D721Med (cell line): ENCODE measurements at places on chromosomes 2 and 18.

DNA sequence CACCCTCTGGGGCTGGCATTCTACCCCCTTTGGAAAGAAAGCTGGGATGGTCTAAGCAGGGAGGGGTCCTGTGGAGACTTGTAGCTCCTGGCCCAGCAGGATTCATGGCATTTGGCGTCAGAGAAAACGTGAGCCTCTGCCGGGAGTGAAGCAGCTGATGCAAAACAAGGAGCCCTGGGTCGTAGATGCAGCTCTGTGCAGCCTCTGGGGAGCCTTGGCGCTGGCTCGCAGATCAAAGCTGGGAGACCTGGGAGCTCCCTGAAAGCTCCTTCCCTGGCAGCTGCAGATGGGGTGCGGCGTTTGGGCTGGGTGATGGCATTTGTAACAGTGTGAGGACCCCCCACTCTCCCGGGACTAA lies 148.3 kb downstream of the KLHL29 start:
- DNase-seq: no peak

- DNase-seq: no peak
Measured at GRCh38 chr2:121735518-121736074, 1.1 kb downstream of the NIFK start.

DNA sequence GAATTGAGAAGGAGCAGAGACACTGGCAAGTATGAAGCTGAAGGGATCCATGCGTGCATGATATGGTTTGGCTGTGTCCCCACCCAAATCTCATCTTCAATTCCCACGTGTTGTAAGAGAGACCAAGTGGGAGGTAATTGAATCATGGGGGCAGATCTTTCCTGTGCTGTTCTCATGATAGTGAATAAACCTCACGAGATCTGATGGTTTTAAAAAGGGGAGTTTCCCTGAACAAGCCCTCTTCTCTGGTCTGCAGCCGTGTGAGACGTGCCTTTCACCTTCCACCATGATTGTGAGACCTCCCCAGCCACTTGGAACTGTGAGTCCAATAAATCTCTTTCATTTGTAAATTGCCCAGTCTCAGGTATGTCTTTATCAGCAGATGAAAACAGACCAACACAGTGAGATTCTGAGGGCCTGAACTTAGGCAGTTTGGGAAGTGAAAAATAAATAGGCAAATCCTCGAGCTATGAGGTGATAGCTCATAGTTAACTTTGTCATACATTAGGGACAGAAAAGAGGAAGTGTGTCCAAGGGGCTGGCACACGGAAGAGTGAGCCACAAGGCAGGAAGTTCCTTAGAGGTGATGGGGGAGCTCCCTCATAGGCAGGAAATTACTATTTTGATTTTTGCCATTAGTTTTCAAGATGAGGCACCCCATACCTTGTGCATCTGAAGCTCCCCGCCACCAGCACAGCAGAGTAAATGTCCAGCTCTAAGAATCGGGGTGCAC lies 658.8 kb upstream of the ID2 start:
- no peak for DNase-seq

GRCh38 chr2:201680743-201681142 lies 17.7 kb downstream of the MPP4 start:
- no peak for DNase-seq

GRCh38 chr2:204133476-204133875 lies 196.9 kb downstream of the ICOS start:
- DNase-seq: no peak

- DNase-seq: no peak
Measured at GRCh38 chr2:25740810-25741381, 67.5 kb upstream of the DTNB start.

DNA sequence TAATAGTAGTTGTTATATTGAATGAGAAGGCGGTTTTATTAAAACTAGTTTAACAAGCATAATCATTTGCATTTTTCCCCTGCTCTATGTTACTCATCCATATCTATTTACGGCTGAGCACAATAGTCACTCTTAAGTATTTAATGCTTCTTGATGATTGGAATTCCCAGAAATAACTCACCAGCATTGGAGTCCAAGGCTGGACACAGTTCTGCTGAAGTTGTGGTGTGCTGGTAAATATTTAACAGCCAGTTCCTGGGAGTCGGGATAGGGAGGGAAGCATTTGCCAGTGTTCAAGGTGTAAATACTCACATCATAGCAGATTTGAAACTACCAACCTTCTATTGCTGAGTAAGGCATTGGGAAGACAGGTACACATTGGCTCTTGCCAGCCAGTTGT lies 315.1 kb downstream of the MTX2 start:
- no peak for DNase-seq

DNA sequence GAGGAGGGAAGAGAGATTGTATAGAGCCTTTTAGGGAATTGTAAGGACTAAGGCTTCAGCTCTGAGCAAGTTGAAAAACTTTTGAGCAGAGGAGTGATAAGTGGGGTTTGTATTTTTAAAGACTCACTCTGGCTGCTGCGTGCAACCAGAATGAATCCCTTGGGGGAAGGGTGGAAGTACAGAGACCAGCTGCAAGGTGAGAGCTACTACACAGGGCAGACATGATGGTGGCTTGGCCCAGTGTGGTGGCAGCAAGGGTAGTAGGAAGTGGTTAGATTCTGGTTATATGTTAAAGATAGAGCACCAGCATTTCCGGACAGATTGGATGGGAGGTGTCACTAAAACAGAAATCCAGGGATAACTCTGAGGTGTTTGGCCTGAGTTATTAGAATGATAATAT lies 10.1 kb upstream of the SESTD1 start:
- DNase-seq: no peak

GRCh38 chr2:42935692-42936671 lies 143.6 kb upstream of the HAAO start:
- no peak for DNase-seq

DNA sequence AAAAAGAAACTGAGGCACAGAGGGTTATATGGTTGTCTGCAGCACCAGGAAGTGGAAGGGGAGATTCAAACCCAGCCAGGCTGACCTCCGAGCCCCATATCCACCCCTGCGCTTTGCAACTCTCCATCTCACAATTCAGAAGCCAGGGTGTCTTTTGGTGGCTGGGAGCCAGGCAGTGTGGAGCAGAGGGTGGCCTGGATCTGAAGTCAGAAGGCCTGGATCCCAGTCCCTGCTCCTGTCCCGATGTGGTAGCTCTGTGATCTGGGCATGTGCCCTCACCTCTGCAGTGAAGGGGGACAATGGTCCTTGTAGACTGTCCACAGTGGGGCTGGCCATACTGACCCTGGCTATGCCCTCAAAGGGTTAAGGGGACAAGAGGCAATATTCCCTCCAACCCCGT lies 57.0 kb downstream of the CIB4 start:
- DNase-seq: no peak

- no peak for DNase-seq
Measured at GRCh38 chr2:22124003-22124402, 1000.2 kb downstream of the TDRD15 start.

DNA sequence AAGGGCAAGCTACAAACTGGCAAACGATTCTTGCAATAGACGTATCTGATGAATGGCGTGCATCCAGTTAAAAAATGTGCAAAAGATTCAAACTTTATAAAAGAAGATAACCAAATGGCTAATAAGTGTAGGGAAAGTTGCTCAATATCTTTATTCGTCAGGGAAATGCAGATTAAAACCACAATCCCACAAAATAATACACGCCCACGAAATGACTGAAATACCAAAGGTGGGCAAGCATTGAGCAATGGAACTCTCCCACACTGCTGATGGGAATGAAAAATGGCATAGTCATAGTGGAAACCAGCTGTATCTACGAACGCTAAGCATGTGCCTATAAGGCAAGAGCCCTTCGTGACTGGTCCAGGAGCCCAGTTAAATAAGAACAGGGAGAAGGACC lies 168.6 kb upstream of the SIX2 start:
- DNase-seq: no peak

DNA sequence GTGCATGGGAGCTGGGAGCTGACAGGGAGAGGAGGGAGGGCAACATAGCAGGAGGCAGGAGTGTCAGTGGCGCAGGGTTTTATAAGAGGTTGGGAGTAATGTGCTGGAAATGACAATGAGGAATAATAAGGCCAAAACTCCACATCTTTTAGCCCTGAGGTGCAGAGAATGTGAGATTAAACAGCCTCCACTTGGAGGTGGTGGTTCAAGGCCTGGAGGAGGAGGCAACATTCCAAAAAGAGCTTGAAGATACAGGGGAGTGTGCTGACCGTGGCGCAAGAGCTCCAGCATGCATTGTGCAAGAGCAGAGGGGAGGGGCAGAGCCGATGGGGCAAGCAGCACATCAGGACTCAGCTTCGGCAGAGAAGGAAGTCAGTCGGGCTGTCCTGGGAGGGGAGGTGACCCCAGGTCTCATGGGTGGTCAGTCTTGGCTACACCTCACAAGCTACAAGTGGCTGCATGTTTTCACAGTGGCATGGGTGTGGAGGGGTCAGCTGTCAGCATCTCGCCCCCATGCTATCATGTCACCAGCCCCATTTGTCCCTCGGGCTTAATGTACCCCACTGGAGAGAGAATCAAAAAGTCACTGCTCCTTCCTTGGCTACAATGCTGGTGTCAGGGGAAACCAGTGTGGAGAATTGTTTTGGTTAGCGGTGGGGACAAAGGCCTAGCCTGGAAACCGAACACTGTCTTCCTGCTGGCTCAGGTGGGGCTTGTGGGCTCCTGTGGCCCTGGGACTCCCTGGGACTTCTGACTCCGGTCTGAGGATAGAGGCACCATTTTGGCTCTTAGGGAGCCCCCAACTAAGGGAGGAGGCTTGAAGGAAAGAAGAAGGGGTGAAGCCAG lies 208.0 kb downstream of the ZFP36L2 start:
- no peak for DNase-seq

- DNase-seq: no peak
Measured at GRCh38 chr18:46772357-46772756, 15.5 kb upstream of the ST8SIA5 start.

GRCh38 chr2:127187831-127188230 lies 32.3 kb downstream of the CYP27C1 start:
- DNase-seq: no peak

DNA sequence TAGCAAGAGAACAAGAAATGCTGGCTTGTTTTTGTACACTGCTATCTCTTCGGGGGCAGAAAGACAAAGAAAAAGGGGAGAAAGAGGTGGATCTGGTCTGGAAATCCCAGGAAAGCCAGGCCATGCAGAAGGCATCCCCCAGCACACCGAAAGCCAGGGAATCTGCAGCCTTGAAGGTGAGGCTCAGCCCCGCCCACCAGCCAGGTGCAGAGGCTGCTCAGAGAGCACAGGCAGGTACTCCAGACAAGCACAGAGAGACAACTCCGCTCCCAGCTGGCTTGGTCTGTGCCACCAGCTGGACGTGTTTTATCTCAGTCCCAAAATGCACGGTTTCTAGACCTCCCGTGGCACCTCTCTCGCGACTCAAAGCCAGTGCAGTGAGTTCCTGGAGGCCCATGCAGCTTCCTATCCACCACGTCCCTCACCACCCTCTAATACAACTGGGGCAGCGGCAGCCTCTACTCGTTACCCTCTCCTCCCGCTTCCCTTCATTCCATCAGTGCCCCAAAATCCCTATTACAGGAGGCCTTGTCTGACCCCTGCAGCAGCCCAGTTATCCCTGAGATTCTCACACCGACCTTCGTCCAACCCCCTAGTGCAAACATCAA lies 62.8 kb downstream of the HDAC4 start:
- no peak for DNase-seq

DNA sequence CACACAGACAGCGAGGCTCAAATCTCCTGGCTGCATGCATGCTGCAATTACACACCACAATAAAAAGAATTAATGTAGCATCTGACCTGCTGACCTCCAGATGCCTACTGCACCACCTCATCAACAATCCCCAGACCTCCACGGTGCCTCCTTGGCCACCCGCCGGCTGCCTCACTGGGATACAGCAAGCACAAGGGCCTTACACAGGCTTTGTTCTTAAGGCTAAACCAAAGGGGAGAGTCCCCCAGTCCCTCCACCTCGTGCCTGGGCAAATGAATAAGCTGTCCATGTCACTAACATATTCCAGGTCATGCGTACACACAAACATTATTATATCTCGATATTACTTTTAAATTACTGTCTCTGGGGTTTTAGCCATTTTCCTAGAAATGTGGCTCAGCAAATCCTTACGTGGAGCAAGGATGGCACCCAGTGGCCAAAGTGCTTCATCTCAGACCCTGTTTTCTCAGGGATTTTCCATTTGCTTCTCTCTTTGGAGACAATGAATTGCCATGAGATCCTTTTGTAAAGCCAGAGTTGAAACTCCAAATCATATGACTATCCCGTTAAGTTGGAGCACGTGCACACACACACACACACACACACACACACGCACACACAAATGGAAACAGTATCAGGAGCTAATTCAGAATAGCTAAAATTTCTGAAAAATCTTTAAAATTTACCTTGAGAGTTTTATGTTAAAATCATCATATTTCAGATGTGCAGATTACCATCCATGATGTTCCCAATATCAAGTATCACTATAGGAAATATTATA lies 313.8 kb downstream of the PDE11A start:
- no peak for DNase-seq

DNA sequence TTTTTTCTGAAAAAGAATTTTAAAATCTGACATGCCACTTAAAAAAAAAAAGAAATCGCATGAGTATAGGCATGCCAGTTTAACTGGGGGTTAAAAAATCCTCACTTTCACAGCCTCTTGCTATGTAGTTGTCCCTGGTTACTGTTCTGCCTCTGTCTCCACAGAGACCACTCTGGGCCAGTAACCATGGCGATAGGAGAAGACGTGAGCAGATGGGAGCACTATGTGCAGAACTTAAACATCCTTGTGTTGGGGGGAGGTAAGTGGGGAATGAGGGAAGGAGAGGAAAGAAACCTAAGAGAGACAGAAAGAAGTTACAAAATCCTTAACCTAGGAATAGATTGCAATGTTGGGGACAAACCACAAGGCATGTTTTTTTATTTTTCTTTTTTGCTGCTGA lies 75.9 kb upstream of the CYRIA start:
- no peak for DNase-seq

GRCh38 chr18:62844850-62845643 lies 129.7 kb downstream of the PHLPP1 start:
- no peak for DNase-seq

- DNase-seq: no peak
Measured at GRCh38 chr2:230318190-230319121, 8.5 kb upstream of the SP140L start.

DNA sequence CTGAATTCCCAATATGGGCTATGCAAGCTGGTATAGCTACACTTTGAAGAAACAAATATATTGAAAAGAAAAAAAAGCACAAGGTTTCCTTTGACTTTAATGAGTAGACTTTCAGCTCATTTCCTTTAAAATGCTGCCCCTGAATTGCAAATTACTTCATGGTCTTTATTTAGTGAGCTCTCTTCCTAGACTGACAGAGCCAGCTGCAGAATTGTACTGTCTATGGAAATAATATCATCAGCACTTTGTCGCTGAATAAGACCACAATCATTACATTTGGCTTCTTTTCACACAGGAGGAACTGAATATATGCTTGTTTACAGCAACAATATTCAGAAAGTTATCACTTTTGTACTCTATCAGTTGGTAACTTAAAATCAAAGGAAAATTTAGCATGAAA lies 41.7 kb downstream of the ARL5A start:
- no peak for DNase-seq

DNA sequence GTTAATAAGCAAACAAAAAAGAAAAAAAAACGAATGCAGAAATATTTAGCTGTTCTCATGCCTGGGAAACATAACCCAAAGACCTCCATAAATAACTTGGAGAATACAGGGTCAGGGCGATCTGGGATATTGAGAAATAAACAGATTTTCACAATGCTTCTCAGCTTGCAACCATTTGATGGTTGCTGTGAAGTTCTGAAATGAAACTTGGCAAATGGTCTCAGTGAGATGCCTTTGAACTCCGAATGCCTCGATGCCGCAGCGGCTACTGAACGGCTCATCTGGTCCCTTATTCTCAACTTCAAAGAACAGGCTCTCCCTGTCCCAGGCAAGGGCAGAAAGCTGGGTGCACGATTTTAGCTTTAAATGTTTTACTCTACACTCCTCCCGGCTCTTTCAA lies 78.1 kb downstream of the ZNF516 start:
- no peak for DNase-seq
